ENCODE measurements at places on chromosomes 3 and 15.

- DNase-seq = no peak
These were observed 2.7 kb downstream of the PRKCD start for GRCh38 chr3:53163444-53164387.

- DNase-seq = no peak
These were observed 170.0 kb upstream of the ROBO2 start for GRCh38 chr3:76869726-76870384.

DNA sequence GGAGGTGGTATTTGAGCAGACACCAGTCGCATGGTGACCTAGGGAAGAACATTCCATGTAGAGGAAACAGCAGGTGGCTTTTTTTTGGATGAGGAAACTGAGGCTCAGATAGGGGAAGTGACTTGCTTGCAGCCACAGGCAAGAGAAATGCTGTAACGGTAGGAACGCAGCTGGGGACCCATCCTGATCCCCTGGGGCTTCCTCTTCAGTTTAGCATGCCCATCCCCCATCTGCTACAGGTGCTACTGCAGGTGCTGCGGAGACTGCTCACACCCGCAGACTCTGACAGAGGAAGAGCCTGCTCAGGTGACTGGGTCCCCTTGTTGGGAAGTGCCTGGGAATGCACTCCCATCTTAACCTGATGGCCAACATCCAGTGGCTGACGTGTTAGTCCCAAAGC is 55.4 kb upstream of the SEC13 start:
- DNase-seq = no peak

DNA sequence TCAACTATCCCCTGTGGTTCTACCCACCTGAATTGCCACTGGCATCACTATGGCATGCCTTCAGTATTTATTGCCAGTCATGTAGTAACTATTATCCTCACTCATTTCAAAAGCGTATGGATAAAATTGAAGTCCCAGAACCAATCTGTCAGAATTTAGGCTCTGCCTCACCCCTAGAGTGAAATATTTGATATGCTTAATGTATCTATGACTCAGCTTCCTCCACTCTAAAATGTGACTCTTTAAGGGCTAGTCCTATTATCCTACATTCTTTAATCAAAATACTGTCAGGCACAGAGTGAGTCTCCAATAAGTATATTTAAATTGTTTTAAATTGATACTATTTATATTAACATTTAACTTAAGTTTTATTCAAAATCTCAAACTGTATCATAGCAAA is 27.6 kb downstream of the ARPP21 start:
- DNase-seq = no peak

DNA sequence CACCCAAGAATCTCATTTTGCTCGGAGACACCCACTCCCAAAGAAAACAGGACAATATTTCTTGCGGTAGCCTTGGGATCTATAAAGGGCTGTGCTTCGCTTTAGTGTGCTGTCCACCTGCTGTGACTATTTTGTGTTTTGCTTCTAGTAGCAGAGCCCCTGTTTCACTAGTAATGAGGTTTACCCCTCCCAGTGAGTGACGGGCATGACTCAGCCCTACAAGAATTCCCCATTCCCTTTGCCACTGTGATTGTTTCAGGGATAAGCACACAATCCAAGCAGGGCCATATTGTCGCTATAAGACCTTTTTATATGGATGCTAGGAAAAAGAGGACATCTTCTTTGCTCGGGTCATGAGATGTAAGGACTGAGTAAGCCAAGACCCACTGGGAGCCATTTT is 62.5 kb upstream of the FOXB1 start:
- no peak for DNase-seq

- DNase-seq = no peak
These were observed 27.1 kb upstream of the TPRG1 start for GRCh38 chr3:189144645-189145044.

DNA sequence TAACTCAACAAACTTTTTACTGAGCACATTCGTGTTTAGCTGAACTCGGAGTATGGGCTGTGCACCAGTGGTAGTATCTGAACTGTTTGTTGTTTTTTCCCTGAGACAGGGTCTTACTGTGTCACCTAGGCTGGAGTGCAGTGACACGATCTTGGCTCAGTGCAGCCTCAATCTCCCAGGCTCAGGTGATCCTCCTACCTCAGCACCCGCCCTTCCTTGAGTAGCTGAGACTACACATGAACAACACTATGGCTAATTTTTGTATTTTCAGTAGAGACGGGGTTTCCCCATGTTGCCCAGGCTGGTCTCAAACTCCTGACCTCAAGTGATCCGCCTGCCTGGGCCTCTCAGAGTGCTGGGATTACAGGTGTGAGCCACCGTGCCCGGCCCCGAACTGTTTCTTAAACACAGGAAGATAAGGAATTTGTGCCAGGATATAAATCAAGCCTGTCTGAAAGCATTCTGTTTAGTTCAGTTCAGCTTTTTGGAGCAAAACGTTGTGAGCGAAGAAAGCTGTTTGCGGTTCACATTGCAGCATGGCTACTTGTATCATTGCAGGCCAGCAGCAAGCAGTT is 40.4 kb upstream of the SKOR1 start:
- DNase-seq = no peak

- DNase-seq = no peak
These were observed 1.4 kb downstream of the ARL14 start for GRCh38 chr3:160678292-160678842.

- DNase-seq = no peak
These were observed 761 bp upstream of the GRIP2 start for GRCh38 chr3:14540821-14541385.

- DNase-seq = no peak
These were observed 128.3 kb downstream of the ALCAM start for GRCh38 chr3:105495021-105495420.

DNA sequence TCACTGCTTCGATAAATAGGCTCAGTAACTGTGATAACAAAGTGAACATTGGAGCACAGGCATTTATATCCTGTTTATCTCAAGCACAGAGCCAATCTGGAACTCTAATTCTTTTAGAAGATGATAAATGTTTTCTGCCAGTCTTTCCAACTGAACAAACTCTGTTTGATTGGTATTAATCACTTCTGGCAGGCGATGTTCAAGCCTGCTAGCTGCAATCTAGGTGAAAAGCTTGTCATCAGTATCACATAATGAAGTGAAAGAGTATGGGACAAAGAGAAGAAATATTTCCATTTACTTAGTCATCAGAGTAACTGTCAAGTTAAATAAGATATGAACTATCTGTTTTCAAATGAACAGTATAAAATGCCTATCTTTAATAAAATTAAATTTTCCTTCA is 577.3 kb downstream of the VGLL3 start:
- no peak for DNase-seq

- DNase-seq = no peak
These were observed 826.8 kb upstream of the CFAP20DC start for GRCh38 chr3:59876533-59877062.

DNA sequence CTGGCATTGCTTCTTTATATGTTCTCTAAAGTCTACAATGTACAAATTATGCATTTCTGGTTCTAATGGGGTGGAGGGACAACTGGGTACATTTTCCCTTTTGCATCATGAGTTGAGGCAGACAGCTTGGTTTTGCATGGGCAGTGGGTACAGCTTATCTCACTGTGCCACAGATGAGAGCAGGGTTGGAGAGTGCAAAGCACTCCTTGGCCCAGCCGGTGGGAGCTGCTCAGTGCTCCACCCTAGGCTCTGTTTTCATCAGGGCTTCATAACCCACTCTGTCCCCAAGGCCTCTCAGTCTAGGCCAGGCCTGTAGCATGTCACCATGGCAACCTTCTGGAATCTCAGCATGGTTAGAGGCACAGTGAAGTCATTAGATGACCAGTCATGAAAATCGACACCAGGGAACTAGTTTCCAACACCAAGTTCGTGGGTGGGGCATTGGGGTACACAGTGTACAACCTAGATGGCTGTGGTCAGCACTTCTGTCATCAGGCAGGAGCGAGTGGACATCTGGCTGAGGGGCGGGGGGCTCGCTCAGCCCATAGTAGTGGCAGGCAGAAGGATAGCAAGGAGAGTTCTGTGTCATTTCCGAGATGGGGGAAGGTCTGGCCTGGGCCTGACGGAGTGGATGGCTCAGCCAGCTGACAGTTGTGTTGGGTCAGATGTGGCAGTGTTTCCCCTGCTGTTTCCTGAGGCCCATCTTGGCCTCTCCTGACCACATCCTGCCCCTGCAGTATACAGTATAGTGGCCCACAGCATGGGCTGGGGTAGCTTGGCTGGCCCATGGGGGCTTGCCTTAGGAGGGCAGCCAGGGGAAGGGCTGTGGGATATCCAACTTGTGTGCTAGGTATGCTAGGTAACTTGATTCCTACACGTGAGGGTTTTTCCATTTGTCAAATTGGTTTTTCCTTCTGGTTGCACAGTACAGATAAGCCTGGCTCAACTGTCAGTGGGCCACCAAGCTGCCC is 75.7 kb upstream of the PRR23C start:
- DNase-seq = no peak

GRCh38 chr3:150314248-150315004 is 93.7 kb upstream of the TSC22D2 start:
- no peak for DNase-seq

DNA sequence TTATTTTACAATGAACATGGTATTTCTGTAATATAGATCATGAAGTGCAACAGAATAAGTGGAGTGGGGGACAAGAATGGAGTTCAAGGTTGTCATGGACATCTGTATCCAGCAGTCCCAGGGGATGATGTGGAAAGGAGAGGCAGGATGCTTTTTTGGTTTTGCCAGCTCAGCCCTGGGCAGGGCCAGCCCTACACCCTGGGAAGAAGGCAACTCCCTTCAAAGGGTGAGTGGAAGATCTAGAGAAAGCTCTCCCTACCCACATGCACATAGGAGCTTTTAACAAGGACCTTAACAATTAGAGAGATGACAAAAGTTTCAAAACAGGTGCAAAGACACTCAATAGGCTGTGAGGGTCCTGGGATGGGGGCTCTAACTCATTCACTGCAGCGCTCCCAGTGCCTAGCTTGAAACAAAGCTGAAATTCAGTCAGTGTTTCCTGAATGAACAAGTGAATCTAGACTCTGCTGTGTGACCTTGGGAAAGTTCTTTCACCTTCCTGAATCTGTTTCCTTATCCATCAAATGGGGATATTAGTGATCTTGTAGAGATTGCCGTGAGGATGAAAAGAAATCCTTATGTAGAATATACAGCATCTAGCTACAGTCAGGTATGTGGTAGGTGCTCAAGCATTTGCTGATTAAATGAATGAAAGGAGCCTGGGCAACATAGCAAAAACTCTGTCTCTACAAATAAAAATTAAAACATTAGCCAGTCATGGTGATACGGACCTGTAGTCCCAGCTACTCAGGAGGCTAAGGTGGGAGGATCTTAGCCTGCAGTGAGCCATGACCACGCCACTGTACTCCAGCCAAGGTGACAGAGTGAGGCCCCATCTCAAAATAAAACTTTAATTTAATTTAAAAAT is 14.3 kb downstream of the BHLHE40 start:
- no peak for DNase-seq

DNA sequence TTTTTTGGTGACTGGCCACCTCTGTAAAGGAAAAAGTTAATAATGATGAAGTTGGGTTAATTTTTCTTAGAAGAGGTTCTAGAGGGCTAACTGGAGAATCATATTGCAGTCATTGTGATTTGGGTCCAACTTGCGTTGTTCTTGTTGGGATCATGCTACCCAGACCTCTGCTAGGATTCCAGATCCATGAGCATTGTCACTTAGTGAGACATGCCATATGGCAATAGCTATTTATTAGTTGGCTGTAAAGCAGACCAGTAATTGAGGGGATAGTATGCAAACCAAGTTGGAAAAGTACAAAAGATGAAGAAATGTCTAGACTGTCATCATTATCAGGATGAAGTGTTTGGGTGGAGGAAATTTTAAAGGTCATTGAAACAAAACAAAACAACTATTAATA is 30.7 kb upstream of the P2RY12 start:
- DNase-seq = no peak

DNA sequence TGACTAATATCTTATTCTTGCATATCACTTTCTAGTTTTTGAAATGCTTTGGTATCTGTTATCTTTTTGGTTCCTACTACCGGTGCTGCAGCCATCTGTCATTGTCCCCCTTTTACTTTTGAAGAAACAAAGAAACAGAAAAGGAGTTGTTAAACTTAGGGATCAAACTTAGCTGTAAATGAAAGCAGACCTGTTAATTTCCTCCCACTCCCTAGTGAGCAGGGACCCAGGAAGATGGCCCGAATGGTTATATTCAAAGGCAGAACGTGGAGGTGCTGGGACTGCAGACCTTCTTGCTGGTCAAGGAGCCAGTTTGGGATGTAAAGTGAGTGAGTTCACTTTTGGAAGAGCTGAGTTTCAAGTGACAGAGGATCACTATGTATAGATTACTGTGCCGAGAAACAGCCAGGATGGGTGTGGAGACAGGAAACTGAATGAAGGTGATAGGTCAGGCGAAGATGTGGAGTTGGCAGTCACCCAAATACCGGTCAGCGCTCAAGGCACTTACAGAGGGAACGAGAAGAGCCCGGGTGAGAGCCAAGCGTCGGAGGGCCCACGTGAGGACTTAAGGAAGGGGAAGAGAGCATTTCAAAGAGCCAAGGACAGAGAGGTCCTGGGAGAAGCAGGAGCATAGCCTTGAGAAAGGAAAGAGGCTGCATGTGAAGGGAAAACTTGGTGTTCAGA is 20.1 kb downstream of the KBTBD8 start:
- DNase-seq = no peak

DNA sequence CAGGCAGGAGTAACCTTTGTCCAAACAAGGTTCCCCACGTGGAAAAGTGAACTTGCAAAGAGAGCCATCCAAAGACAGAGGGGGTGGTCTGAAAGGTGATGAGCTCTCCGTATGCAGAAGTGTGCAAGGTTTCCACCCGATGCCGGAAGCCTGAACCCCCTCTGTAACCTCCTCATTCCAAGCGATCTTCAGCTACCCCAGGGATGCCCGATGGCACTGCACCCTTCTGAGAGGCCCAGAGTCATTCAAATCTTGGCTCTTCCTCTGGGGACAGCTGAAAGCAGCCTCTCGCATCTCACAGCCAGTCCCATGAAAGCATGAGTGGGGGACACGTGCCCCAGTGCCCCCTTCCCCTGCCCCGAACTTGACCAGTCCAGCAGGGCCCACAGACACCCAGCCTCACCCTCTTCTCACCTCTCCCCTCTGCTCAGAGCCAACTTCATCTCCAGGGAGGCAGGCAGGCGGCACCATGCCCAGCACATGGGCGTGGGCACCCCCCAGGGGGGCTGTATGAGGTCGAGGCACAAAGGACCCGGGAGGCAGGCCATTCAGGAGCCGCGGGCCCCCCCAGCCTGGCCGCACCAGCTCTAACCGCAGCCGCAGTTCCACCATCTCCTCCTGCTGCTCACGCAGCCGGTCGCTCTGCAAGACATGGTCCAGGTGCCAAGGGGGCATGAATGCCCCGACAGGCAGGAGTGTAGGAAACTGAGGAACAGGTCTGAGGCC is 8.7 kb downstream of the KIF7 start:
- DNase-seq = no peak

- no peak for DNase-seq
These were observed 12.1 kb upstream of the POU1F1 start for GRCh38 chr3:87288446-87288845.

GRCh38 chr15:94312946-94313345 is 81.6 kb downstream of the MCTP2 start:
- no peak for DNase-seq

DNA sequence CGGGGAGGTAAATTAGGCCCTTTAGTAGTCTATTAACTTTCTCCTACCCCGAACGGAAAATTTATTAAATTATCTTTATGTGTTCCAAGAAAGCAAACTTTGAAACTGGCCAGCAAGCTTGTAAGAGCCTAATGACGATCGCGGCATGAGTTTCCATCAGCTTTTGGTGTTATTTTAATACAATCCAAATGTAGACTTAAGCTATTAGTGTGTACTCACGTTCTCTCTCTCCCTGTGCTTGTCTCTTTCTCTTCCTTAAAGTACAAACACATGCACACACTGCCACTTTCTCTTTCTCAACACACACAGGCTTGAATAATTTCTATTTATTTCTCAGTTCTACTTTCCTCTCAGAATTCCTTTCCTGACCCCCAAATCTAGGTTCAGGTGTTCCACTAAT is 108.8 kb upstream of the MME start:
- no peak for DNase-seq
